ENCODE measurements at places on chromosomes 2 and 18.

DNA sequence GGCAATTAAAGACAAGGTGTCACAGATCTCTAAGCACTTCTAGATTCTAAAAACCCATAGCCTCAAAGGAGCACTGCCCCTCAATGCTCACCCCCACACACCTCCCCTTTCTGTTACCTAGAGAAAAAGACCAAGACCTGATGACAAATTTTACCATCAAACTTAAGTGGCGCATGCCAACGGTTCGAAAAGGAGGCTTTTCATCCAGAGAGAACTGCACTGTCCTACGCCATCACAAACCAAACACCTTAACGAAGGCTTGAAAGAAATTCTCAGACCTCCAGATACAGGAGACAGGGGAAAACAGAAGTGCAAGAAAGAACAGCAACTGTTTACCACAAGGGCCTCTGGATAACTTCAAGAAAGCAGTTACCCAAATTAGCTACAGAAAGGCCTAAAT is 2.0 kb upstream of the ZC3H6 start:
- DNase-seq, result no peak

- no peak for DNase-seq
Measured at GRCh38 chr2:133045787-133046186, 375.8 kb upstream of the LYPD1 start.

DNA sequence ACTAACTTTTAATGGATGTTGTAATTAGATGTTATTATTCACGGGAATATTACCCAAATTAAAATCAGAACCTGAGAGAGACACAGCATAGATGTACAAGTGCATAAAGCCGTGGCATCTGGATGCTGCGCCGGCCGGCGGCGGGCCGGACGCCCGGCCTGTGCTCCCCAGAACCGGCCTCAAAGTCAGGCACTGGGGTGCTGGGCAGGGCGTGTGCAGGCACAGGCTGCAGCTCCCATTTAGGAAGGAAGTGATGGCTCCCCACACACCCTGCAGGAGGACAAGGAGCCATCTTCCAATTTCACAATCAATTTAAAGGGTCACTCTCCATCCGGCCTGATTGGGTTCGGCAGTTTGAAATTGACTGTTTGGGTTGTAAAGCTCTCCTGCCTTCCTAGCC is 367.7 kb upstream of the SALL3 start:
- DNase-seq, result no peak

DNA sequence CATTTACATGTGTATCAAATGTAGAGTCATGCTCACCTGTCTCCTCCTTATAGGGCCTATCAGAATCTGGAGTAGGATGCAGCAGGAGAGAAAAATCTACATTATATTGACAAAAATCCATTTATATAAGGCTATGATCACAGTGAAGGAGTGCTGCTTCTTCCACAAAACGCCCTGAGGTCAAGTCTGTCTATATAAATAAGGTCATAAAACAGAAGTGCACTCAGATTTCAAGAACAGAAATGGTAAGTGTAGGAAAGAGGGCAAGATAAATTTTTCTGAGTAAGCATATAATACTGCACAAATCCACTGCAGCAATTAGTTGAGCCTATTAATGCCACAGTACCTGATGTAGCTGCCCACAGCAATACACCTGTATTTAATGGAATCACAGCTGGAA is 51.8 kb downstream of the COL5A2 start:
- DNase-seq, result no peak

DNA sequence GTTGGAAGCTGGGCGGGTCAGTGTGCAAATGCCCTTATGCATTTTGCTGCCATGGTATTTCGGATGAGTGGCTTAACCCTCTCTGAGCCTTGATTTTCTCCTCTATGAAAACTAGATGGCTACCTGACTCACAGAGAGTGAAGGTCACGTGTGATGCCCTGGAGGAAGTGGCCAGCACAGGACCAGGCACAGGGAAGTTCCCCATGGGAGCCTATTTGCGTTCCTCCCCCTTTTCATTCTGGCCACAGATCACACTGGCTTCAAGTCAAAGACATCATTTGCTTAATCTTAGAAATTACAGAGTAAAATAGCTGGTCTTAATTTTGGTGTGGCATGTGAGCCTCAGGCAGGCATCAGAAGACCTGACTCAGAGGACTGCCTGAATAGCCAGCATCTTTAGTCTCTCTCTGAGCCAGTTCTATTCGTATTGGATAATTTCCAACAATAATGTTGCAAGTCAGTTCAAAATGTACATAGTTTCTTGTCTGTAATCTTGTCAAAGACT is 57.6 kb upstream of the CD302 start:
- no peak for DNase-seq

- DNase-seq, result no peak
Measured at GRCh38 chr2:17540813-17541530, 476 bp downstream of the VSNL1 start.

DNA sequence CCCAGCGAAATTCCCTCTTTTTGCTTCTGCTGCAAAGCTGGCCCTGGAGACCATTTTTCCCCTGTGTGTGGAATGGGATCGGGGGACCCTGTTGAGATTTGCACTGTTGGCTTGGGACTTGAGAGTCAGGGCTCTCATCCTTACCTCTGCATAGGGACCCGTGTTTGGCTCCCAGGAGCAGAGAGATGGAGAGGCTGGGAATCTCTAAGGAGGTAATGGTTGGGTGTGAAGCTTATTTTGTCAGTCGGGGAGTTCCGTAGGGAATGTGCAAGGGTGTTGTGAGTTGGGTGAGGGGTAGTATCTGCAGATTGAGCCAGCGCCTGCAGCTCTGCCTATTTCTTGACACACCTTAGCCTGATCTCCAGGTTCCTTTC is 4.5 kb downstream of the GATA6 start:
- DNase-seq, result no peak

DNA sequence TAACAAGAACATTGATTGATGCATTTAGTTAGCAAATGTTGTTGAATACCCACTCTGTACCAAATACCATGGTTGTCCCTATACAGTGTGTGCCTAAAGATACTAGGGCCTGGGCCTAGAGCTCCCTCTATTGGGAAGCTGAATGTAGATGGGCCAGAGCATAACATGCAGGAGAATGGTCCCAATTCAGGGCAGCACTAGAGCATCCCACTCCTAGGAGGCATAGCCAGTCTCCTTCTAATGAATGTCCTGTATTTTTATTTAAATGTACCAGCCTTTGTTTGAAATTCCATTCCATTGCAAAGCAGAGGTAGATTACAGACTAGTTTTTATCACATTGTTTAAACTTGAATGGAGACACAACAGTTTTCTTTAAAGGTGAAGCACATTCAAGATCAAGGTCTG is 90.6 kb downstream of the FEZ2 start:
- DNase-seq, result no peak

GRCh38 chr2:98561018-98561417 is 47.3 kb downstream of the COA5 start:
- no peak for DNase-seq

GRCh38 chr2:15507697-15508096 is 53.4 kb downstream of the NBAS start:
- DNase-seq, result no peak

GRCh38 chr2:96730212-96730611 is 9.7 kb downstream of the LMAN2L start:
- DNase-seq, result no peak

DNA sequence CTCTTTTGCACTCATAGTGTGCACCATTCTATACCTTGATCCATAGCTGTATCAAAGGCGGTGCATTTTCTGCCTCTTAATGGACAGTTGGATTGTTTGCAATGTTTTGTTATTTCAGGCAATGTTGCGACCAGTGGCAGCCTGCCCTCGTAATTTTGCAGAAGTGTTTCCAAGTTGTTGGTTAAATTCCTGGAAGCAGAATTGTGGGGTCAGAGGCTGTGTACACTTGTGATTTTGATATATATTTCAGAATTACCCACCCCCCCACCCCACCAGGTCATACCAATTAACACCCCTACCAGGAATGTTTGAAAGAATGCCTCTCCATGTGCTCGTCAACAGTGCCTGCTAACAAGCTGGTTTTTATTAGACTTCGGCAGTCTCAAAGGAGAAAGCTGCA is 32.4 kb upstream of the IL1R1 start:
- DNase-seq, result no peak

DNA sequence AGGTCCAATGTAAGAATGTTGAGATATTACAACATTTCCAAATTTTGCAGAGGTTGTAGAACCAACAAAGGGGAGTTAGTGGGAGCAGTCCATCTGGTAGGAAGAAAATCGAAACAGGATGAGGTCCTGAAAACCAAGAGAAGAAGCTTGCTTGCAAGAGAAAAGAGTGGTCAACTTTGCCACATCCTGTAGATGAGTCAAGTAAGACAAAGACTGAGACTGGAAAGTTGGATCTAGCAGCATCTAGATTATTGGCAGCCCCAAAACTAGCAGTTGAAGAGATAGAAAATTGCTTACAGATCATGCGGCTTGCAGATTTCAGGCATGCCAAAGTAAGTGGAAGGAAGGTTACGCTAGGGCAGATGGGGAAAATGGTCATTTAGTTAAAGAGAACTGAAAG is 378.9 kb downstream of the GRB14 start:
- DNase-seq, result no peak

GRCh38 chr18:70973626-70974025 is 684.8 kb downstream of the SOCS6 start:
- no peak for DNase-seq

All from AG04449 (cell line).